Vagina (tissue), 2 donors: ENCODE measurements at places on chromosomes 4 and X. TPM values are rescaled to one million over a fixed set of nuclear protein-coding genes. Genes with fewer than 3 reads are reported as not detected.

DNA sequence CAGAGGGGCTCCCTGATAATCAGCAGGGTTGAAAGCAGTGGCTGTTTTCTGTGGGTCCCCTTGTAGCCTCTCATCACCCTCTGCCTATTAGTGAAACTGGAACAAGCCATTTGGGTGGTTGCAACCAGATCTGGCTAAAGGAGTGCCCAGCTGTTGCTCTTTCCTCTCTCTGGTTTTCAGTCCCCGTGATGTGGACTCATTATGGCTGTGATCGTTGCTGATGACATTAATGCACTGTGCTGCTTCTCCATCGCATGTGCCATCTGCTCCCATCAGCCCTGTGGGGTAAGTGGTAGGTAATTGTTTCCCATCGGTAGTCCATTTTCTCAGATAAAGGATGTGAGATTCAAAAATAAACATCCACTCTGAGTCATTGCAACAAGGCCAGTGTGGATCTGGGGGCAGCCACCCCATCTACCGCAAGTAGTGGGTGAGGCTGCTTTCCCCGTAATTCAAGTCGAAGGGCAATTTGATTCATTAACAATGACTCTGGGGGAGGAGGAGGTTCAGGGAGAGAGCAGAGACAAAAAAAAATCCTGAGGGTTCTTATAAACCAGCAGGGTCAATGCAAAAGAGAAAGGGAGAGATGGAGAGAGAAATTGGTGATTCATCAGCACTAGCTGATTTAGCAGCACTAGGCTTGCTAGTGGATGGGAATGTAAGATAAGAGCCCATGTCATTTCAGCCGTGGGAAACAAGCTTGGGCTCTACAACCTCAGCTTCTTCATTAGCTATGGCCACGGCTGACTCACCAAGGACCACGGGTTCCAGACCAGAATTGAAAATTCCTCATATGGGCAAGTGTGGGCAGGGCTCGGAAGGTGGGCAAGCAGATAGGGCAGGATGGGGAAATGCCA, 357.8 kb downstream of the MID1IP1 start:
- no peak for DNase-seq

Gene CPE
- total RNA-seq, result 103 TPM

DNA sequence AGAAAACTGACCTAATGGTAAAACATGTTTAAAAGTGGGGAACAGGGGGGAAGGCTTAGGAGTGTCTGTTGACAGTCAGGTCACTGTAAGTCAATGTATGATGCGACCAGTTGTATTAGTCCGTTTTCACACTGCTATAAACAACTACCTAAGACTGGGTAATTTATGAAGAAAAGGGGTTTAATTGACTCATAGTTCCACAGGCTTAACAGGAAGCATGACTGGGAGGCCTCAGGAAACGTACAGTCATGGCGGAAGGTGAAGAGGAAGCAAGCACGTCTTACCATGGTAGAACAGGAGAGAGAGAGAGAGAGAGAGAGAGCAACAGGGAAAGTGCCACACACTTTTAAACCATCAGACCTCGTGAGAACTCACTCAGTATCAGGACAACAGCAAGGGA, 13.0 kb upstream of the PLAC1 start:
- no peak for DNase-seq

DNA sequence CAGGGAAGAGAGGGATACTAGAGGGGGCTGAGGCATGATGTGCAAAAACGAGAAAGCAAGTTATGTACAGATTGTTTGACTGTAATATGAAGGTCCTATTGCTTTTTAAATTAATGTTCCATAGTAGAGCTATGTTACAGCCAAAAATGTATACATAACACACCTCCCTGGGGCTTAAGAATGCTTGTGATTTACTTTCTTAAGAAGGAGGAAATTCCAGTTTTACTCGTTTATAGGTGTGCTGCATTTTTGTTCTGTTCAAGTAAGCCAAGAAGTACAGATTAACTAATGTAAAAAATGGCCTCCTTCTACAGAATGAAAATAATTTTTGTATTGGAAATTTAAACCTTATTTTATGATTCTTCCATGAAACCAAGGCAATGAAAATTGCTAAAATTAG, 614.4 kb upstream of the NR3C2 start:
- no peak for DNase-seq

GRCh38 chrX:78329486-78329885, 2.1 kb upstream of the CYSLTR1 start:
- no peak for DNase-seq

Gene NUP62CL
- total RNA-seq, result 10.6 TPM

Gene ADGRG2
- total RNA-seq, result 2.0 TPM

- DNase-seq, result no peak
Observed at GRCh38 chrX:149497626-149498025, 7.5 kb downstream of the IDS start.

DNA sequence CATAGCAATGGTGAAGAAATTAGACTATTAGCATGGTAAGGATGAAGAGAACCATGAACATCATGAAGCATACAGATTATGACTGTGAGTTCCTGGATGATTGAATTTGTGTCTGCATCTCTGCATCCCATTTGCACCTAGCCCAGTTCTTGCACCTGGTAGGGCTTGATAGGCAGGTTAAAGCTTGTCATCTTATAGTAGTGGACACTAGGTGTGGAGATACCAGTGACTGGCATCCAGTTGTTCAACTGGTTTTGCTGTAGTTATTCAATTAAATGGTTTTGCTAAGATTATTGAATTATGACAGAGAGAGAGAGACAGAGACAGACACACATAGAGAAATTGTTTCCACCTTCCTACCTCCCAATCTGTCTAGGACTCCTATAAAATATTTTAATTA, 5.0 kb downstream of the ADH7 start:
- no peak for DNase-seq

- no peak for DNase-seq
Observed at GRCh38 chr4:73080789-73081188, 11.3 kb upstream of the COX18 start.

GRCh38 chr4:26958925-26959653, 98.4 kb downstream of the STIM2 start:
- DNase-seq, result no peak

- no peak for DNase-seq
Observed at GRCh38 chrX:16436348-16437188, 213.4 kb upstream of the S100G start.

Gene BMP3
- 0.25 TPM for total RNA-seq

DNA sequence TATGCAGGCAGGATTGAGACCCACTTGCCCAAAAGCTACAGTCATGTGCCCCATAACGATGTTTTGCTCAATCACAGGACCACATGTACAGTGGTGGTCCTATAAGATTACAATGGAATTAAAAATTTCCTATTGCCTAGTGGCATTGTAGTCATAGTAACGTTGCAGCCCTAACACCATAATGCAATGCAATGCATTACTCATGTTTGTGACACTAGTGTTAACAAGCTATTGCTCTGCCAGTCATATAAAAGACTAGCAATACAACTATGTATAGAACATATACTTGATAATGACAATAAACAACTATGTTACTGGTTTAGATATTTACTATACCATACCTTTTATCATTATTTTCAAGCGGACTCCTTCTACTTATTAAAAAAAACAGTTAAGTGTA, 50.6 kb downstream of the VGLL1 start:
- DNase-seq, result no peak

DNA sequence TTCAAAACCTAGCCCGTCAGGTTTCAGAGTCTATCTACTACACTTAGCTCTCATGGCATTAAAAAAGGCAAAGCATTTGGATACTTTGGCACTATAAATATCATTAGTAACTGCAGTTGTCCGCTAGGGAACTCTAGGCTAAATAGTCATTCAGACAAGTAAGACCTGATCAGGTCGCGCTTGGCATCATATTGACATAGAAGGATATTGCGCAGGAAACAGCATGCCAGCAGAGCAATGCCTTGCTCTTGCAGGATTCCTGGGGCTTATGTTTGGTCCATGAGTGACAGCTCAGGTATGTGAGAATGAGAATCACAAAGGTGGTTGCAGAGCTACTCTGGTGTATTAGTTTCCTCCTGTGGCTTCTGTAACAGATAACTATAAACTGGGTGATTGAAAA, 62.7 kb downstream of the KDM6A start:
- DNase-seq, result no peak

- no peak for DNase-seq
Observed at GRCh38 chr4:96305030-96305429, 465.1 kb downstream of the PDHA2 start.

DNA sequence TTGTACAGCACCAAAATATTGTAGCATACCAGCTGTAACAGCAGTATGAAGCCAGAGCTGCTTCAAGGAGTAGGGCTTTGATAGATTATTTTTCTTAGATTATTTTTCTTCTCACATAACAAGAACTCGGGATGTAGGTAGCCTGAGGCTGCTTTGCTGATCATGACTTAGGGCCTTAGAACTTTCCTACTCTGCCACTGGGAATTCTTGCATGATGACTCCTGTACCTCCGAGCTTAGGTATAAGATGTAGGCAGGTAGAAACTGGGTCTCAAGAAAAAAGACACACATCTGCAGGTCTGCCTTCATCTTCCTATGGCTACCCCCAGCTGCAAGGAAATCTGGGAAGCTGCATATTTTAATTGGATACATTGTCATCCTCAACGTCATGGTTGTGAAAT, 115.9 kb upstream of the PNPLA4 start:
- DNase-seq, result no peak

DNA sequence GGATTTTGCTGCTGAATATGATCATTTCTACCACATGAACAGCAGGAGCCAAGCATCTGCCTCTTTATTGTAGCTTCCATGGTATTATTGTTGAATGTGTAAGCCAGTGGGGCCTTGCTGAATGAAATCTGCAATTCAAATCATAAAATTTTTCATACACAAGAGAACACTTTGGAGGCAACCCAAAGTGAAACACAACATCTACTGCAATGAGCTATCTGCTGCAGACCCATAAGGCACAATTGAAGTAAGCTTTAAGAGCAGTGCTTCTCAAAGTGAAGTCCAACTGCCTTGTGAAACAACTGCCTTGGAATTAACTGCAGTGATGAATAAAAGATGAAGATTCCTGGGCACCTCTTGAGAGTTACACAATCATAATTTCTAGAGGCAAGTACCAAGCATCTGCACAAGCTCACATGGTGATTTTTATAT, 626.3 kb upstream of the INTU start:
- DNase-seq, result no peak

Gene BLOC1S4
- total RNA-seq, result 34.9 TPM

Gene CYLC1
- total RNA-seq, result not detected

GRCh38 chr4:173214661-173215060, 46.0 kb downstream of the GALNT7 start:
- no peak for DNase-seq

DNA sequence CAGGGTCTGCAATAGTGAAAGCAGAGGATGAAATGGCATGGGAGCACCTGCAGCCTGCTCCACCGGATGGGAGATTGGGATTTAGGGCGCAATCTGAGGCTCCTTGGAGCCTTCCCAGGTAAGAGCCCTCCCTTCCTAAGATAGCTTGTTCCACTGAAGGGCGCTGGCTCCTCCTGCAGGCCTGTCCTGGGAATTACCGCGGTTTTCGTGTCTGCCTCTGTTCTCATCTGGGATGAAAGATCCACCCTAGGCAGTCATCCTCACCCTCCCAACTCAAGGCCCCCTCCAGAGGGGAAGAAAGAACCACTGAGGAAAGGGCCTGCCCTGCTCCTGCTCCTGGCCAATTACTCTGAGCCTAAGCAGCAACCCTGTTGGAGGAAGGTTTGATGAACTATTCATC, 547.5 kb downstream of the SMARCA1 start:
- DNase-seq, result no peak

Gene XPNPEP2
- total RNA-seq, result 22.3 TPM

- DNase-seq, result no peak
Observed at GRCh38 chr4:37157476-37158167, 86.9 kb upstream of the NWD2 start.

Gene DCAF8L2
- total RNA-seq, result not detected
